ENCODE measurements at places on chromosomes 7 and 10.
A peak's percentile ranks its signal among the peaks of the same experiment; 100 is the strongest.

GRCh38 chr7:138001529-138002095, at the start of gene CREB3L2:
Gene CREB3L2, minus strand, starts transcription at chr7:138002086. Its CDS starts 381 bp downstream, at chr7:138001705.
- DNase-seq = peak; percentile 43

DNA sequence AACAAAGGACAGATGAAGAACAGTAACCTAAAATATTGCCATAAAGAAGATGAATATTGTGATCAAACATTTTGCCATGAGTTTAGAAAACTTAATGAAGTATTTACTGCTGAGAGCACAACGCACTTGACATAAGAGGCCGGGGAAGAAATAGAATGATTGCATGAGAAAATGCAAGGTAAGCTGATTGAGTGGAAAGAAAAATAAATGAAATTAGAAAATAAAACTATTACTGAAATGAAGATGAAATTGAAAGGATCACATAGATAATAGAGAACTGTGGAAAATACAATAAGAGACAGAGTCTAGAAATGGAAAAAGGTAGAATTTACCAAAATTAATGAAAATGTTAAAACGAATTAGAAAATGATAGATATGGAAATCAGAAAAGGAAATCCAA, 10.1 kb downstream of the RAB18 start:
- DNase-seq = no peak

GRCh38 chr7:24812305-24812945, 55.2 kb upstream of the GSDME start:
- DNase-seq = peak; percentile 51

- DNase-seq = no peak
Measured at GRCh38 chr10:126099366-126099765, 203.0 kb downstream of the FANK1 start.

DNA sequence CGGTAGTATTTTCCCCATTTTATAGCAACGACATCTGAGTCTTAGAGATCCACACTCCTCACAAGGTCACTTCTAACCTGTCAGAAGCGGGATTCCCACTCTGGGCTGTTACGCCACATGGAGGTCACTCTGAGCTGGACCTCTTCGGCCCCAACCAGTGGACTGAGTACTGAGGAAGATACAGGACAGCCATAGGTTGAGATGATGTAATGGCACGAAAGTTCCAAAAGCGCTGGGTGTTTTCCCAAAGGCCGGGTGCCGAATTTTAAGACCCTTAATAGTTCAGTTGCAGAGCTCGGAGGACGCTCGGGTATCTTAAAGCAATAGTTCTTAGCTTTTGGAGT, 699 bp downstream of the GHITM start:
- no peak for DNase-seq

GRCh38 chr7:143408686-143409561, at the start of gene EPHA1:
Gene EPHA1, minus strand, starts transcription at chr7:143408856. Its CDS starts 51 bp downstream, at chr7:143408805.
- no peak for DNase-seq
